ENCODE measurements at places on chromosomes 4 and X.

DNA sequence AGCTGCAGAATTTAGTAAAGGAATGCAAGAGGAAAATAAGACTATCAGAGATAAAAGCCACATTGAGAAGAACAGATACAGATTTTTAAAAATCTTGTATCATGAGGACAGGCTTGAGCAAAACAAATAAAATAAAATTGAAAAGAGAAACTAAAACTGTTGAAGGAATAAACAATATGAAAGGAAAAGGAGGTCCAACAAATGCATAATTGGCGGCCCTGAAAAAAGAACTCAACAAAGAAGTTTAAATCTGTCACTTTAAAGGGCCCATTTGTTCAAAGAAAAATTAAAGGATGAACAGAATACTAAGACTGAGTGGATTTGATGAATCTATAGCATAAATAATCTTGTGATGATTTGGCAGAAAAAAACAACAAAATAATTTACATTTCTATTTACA lies 36.5 kb downstream of the TMPRSS11B start:
- no peak for DNase-seq

DNA sequence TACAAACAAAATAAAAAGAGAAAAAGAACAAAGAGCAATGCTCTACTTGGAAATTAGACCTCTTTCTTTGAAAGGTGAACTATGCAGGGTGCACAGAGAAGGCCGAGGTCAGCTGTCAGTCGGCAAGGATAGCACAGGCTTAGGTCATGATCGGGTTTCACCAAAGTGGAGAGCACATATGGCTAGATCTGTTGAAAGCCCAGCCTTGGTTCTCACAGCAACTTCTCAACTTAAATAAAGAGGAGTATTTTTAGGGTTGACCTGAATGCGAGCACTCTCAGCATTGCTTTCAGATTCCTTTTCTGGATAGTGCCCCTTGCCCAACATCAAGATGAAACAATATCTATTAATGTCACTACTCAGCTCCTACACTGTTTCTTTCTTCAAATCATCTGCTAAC lies 122.9 kb upstream of the GPC4 start:
- DNase-seq, result no peak

- DNase-seq, result no peak
Measured at GRCh38 chr4:122604146-122604545, 16.7 kb downstream of the IL21 start.

DNA sequence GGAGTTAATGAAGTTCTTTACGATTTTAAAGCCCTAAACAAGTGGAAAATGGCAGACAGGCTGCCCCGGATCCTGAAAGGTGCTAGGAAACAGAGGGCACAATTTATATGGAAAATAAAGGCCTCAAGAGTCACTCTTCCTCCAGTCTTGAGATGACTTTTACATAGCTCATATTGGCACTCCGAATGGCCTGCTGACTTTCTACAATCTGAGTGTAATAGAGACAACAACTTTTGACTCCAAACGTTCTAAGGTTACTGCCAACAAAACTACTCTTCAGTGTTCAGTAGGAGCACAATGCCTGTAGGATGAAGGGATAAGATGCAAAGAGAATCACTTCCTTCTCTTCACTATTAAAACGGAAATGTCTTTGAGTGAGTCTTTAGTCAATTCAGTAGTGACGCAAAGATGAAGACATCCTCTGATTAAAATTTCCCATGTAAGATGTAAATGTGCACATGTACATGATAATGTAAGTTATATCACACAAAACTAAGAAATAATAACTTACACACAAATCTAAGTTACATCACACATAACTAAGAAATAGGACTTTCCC lies 40.5 kb downstream of the VEGFC start:
- no peak for DNase-seq

DNA sequence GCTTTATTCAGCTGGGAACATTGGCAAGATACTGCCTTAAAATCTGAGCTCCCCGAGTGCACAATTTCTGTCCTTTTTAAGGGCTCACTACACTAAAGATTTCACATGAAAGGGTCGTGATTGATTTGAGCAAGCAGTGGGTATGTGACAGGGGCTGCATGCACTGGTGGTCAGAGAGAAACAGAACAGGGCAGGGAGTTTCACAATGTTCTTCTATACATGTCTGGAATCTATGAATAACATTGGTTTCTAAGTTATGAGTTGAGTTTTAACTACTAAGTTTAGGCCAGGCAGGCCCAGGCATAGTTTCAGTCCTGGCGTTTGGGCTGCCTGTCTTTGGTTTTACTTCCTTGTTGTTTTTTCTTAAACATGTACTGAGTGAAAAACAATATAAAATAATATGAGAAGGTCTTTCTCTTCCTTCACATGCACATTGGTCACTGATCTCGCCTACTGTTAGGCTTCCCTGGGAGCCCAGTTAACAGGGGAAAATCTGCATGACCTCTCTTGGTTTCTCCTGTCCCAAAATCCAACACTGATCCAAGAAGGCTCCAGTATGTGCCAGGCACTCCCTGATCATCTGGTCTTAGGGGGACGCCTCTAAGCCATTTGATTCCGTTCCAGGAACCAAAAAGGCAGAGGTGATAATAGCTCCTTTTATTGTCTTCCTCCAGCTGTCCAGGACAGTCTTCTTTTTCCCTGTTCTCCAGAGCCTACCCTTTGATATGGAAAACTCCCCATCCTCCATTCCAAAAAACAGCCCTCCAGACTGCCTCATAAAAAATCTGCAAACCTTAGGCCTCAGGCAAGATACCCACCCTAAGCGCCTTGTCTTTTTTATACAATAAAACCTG lies at the start of gene UGT2B17:
UGT2B17 (minus strand) TSS at position 51 of the 854 bp plus-strand sequence. CDS start 7,838 bp downstream, outside the sequence.
- no peak for DNase-seq
